Stimulated activated CD8-positive, alpha-beta memory T cell treated with anti-CD3 and anti-CD28 coated beads, Interleukin-12 subunit alpha, Interleukin-12 subunit beta, amount 100 ng/mL, for 4 hours (primary cell): ENCODE measurements at places on chromosomes 7 and 10.

DNA sequence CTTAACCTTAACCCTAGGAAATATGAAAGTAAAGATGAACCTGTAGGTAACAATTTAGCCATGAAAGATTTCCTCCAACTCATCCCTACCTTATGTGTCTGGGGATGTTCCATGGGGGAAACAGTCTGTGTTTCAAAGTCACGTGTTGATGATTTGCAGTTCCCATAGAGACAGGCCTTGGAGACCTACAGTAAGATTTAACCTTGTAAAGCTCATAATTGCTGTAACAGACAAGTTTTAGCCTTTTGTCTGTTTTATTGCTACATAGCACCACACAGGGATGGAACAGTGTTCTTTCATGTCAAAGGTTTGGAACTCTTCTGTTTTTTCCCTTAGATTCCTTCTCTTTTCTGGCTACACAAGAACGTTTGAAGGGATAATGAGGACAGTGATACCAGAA lies 35.2 kb upstream of the ITGA8 start:
- DNase-seq = no peak

- no peak for DNase-seq
Observed at GRCh38 chr7:17948526-17949238, 8.4 kb upstream of the SNX13 start.

DNA sequence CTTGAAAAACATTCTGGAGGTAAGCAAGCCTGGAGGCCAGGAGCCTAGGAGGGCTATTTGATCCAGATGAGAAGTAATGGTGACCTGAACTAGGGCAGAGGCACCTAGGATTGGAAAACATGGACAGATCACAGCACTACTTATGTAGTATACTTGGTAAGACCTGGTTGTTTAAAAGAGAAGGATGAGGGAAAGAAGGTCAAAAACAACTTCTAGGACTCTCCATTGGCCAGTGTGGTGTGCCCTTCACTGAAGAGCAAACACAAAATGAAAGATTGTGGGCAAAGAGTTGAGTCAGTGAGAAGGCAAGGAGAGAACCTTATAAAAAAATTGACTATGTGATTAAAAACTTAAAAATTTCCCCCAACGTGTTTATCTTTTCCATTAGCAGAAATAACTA lies 14.3 kb downstream of the ANKRD1 start:
- no peak for DNase-seq

GRCh38 chr10:558891-559766 lies 130.3 kb downstream of the DIP2C start:
- no peak for DNase-seq

DNA sequence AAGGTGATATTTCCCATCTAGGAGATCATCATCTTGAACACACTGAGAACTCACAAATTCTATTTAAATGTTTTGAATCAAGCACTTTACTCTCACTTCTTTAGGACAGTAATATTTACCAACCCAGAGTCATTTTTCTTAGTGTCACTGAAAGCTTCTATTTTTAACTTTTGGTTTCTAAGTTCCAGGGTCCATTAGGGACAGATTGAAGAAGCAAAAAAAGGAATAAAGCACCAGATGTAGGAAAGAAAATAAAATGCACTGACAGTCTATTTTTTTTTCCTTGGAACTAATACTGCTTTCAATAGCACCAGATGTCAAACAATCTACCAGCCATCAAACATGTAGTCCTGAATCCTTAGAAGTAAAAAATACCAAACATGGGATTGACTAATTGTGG lies 526.7 kb upstream of the LRRN3 start:
- no peak for DNase-seq

GRCh38 chr10:28317760-28318159 lies 14.9 kb upstream of the MPP7 start:
- no peak for DNase-seq

DNA sequence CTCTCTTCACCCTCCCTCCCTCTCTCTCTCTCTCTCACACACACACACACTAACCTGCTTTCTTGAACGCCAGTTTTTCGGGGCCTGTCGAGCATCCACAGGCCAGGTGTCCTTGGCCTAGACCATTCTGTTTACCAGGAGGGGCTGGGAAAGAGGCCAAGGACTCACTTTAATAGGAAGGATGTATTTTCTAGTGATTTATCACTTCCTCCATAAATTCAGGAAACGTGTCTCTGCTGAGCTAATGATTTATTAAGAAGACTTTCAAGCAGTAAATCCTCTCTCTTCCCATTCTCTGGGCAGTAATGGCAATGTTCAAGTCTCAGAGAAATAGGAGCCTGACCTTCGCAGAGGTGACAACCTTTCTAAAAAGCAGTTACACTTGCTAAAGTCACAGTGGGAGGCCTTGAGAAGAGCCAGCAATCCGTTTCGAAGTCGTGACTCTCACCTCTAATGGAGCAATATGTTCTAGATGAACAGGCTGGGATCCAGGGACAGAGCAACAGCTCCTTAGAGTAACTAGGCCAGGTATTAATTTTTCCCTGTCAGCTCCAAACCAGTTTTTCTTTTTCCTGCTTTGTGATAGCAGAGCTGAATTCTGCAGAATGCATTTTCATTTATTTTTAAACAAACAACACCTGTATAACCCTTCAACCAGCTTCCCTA lies 1357.5 kb upstream of the SORCS1 start:
- DNase-seq = no peak

DNA sequence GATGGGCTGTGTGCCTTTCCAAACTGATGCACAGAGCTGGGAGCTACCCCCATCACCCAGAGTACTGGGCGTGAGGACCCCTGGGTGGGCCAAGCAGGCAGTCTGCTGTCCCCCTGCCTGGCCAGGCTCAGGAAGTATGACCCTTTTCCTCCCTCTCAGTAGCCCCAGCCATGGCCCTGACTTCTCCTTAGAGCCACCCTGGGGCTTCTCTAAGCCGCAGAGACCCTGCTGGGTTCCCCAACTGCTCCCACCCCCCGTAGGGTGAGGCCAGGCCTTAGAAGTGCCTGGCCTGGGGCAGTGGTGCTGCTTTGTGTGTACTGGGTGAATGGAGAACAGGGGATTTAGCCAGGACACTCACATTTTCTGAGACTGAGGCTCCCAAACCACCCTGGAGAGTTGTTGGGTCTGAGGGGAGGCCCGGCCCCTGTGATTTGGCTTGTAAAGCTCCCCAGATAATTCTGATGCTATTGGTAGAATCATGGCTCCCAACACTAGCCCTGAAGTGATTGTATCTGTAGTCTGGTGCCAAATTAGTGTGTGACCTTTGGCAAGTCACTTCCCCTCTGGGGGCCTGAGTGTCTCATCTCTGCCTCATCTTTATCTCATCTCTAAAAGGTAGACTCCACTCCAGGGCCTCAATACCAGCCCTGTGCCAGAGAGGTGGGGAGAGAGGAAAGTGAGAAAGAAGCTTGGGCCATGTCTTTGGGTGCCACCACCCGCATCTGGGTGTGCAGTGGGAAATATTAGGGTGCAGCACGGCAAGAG lies 99.7 kb upstream of the PPIF start:
- no peak for DNase-seq

DNA sequence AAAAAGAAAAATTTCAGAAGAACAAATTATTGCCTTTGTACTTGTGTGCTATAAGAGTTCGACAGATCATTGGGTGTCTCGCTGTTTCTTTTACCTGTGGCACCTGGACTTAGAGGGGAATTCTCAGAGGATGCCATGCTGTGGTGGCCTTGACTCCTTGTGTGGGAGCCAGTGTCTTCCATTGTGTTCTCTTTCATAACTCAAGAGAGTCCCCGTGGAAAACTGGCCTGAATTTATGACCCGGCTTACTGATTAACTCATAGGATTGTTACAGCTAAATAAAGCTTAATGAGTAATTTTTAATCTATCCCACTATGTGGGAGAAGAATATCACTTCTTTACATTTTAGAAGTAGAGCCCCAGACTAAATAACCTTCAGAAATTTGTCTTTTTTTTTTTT lies 54.5 kb downstream of the UBE3C start:
- no peak for DNase-seq

GRCh38 chr7:3754493-3755341 lies 453.7 kb downstream of the SDK1 start:
- no peak for DNase-seq

GRCh38 chr7:156021471-156021870 lies 209.2 kb upstream of the SHH start:
- no peak for DNase-seq

DNA sequence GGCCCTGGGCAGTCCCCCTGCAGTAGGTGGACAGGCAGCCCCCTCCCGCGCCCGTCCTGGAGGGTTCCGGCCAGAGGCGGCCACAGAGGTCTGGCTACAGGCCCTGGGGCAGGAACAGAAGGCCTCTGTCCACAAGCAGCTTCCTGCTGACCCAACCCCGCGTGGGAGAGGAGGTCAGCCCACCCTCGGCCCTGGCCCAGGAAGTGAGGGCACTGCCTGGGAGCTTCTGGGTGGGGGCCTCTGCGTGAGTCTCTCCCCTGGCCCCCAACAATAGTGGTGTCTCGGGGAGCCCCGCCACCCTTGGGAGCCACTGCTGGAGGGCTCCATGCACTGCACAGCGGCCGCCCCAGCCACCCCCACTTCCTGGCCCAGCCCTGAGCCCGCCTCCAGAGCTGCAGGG lies 4.7 kb downstream of the MICALL2 start:
- DNase-seq = no peak

DNA sequence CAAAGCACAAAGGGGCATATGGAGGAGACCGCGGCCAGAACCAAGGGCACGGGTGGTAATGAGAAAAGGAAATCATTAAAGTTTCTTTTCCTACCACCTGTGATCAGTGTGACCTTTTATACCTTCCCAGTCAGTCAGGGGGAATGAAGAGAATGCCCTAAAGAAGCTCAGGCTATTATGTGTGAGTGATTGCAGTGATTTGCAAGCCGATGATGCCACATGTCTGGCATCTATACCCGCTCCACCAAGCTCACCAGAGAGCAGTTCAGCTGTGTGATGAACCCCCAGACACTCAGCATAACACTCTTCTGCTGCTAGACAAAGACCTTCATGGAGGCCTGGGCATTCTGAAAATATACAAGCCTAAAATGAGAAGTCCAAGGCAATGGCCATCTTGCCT lies 106.2 kb upstream of the AGK start:
- no peak for DNase-seq

DNA sequence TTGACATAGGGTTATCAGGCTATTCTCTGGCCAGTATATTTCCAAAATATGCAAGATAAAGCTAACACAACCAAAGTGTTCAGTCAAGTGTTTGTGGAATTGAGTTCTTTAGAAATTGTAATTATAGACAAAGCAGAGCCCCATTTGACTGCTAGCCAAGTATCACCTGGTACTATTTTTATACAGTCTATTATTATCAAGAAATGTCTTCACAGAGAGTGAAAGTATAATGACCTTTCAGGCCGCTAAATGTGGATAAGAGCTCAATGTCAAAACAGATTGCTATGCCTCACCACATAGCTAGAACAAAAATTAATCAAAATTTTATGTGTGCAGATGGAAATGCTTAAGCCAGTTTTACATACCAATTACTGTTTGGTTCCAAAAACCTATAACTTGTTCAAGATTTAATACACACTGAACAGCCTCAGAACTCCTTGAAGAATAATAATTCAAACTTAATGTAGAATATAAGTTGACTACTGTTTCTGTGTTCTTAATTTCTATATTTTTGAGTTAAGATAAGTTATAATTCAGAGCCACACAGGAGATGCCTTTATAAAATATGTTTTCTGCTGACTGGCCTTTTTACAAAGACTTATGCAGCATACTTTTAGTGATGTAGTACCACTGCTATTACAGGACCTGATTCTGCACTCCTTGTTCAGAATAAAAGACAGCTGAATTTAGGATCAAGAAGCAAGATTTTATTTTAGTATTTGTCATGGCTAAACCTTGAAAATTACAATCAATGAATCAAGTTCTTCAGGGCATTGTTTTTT lies 31.0 kb downstream of the PRPS1L1 start:
- DNase-seq = no peak

DNA sequence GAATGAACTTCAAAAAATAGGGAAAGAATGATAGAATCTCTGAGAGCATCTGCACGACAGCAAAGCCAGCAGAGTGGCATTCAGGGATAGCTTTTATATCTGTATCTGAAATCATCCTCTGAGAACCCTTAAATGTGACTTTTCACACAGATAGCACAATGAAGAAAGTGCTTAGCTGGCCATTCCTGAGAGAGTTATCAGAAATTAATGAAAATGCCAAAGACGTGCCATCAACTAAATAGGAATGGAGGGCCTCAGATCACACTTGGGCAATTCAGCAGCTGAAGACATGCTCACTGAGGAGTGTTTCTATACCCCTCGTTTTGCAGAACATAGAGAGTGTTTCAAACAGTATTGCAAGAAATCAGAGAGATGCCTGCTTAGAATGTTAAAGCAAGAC lies 51.6 kb downstream of the AKR1B1 start:
- DNase-seq = no peak

DNA sequence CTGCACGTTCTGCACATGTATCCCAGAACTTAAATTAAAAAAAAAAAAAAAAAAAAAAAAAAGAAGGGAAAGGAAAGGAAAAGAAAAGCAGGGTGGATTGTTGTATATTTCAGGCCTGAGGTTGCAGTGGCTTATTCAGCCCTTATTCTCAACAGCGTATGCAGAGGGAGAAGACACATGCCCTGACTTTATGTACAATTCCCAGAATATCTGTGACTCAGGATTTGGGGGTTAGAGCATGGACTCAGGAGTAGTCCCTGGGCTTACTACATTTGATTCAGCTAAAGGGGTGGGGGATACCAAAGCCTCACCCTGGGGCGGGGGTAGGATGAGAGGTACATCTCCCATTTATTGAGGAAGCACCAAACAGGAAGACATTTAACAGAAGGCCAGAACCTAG lies 137.4 kb downstream of the MYOF start:
- no peak for DNase-seq

GRCh38 chr7:26061678-26062603 lies 90.1 kb upstream of the NFE2L3 start:
- peak; percentile 42 for DNase-seq

DNA sequence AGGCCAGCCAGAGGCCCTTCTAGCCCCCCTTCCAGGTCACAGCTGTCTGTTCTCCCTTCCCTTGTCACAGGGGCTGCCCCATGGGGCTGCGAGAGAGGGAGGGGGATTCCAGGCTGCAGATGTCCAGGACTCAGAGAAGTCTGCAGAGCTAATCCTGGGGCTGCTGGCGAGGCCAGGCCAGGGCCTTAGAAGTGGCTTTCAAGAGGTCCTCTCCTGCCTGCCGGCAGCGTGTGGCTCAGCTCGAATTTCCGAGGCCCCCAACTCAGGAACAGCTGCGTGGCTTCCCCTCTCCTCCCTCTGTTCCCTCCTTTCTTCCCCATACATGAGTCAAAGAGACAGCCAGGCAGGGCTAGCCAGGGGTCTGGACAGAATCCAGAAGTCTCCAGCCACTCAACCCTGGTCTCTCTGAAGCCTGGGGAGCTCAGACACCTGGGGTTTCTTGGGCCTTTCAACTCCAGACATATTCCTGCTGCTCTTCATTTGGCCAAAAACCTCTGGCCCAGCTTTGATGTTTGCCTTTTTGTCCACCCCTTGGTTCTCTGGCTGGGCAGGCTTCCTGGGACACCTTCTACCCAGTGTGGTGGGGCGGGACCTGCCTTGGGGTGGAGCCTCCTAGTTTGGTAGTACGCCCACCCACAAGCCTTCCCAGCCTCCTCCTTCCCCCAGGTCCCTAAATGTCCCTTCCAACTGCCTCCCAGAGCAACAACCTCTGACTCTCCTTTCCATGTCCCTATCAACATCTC lies 21.8 kb upstream of the EIF5AL1 start:
- no peak for DNase-seq
